ENCODE measurements at places on chromosomes 16 and 17. TPM values are rescaled to one million over a fixed set of nuclear protein-coding genes. Genes with fewer than 3 reads are reported as not detected.
A peak's percentile ranks its signal among the peaks of the same experiment; 100 is the strongest.

- peak overlapping the region; percentile 95 for H3K27ac ChIP-seq
- no peaks in the 10 kb centered on the region for H3K27me3 ChIP-seq
- DNase-seq: no peak
- H3K36me3 ChIP-seq: peaks cover 75% of the 10 kb centered on the region
- peak overlapping the region; percentile 49 for H3K4me3 ChIP-seq
- peaks cover 69% of the 10 kb centered on the region for H3K4me1 ChIP-seq
These were observed 29.6 kb downstream of the XPO6 start for GRCh38 chr16:28182183-28182582.

DNA sequence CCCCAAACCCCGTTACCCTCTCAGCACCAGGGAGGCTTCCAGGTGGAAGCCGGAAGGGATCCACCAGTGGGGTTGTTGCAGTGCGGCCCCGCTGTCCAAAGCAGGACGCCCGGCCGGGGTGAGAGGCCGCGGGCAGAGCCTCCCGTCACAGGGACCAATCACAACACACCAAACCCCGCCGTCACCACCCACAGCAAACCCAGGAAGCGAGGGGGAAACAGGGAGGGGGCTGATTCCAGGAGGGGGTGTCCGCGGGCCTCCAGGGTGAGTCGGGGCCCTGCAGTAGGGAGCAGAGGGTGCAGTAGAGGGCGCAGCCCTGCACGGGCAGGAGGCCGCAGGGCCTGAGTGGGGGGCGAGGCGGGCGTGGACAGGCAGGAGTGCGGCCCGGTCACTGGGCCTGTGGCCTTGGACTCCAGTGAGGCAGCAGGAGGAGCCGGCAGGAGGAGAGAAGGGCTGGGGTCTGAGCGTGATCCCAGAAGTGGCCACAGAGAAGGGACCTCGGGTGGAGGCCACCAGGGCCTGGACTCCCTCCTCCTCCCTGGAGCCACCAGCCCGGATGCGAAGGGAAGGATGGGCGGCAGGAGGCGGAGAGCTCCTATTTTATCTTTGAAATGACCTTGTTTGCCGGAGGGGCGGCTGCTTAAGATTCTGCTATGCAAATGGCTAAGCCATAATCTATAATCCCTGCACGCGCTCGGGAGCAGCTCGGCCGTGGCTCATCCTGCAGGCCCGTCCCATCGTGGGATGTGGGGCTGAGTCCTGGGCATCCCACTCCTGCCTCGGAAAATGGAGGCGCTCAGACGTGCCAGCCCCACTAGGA is 41.5 kb downstream of the ZFPM1 start:
- no peaks in the 10 kb centered on the region for H3K4me1 ChIP-seq
- H3K27me3 ChIP-seq: no peaks in the 10 kb centered on the region
- H3K4me3 ChIP-seq: no peak overlapping the region
- H3K36me3 ChIP-seq: no peaks in the 10 kb centered on the region
- DNase-seq: no peak

DNA sequence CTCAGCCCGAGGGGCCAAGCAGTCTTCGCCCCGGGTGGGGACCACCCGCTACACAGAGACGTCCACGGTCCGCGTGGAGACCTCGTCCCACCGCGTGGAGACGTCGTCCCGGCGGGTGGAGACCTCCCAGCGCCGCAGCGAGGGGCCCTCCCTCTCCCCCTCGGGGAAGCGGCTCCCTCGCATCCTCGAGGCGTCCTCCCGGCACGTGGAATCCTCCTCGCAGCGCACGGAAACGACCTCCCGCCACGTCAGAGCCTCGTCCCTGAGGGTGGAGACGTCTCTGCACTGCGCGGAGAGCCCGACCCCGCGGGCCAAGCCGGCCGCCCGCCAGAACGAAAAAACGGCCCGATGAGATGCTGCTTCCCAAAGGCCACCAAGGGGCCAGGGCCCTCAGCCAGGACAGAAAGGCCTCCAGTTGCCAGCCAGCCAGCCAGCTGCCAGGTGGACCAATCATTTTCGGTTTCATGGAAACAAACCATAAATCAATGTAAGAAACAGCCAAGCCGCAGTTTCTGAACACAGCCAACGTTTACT is 424 bp downstream of the C17orf100 start:
- peaks cover 25% of the 10 kb centered on the region for H3K27me3 ChIP-seq
- peaks cover 30% of the 10 kb centered on the region for H3K36me3 ChIP-seq
- no peak for DNase-seq
- no peak overlapping the region for H3K27ac ChIP-seq
- H3K4me1 ChIP-seq: peaks cover 49% of the 10 kb centered on the region
- H3K4me3 ChIP-seq: peak overlapping the region; percentile 45

- peak; percentile 46 for DNase-seq
- H3K27ac ChIP-seq: no peak within 1 kb of the TSS
- peaks cover 2% of the 10 kb centered on the region for H3K4me1 ChIP-seq
These were observed at the start of gene WNT3 for GRCh38 chr17:46818316-46818928. WNT3 (minus strand) TSS chr17:46818692; CDS start chr17:46818597, 95 bp downstream.

- no peaks in the 10 kb centered on the region for H3K4me1 ChIP-seq
- no peak overlapping the region for H3K4me3 ChIP-seq
- H3K27ac ChIP-seq: no peak overlapping the region
- H3K27me3 ChIP-seq: peaks cover 5% of the 10 kb centered on the region
These were observed 68.6 kb downstream of the SDK2 start for GRCh38 chr17:73575470-73576221.

GRCh38 chr16:19822533-19822932 is 62.1 kb downstream of the GPRC5B start:
- H3K27ac ChIP-seq: no peak overlapping the region
- no peaks in the 10 kb centered on the region for H3K36me3 ChIP-seq
- no peak overlapping the region for H3K4me3 ChIP-seq
- no peak for DNase-seq
- H3K4me1 ChIP-seq: no peaks in the 10 kb centered on the region

The CDK3 gene
- total RNA-seq: 7.4 TPM

- no peaks in the 10 kb centered on the region for H3K36me3 ChIP-seq
- peaks cover 11% of the 10 kb centered on the region for H3K27me3 ChIP-seq
- no peak overlapping the region for H3K4me3 ChIP-seq
- H3K4me1 ChIP-seq: peaks cover 8% of the 10 kb centered on the region
These were observed 3.4 kb upstream of the RASD1 start for GRCh38 chr17:17499402-17500145.

The KRTAP9-7 gene
- not detected for total RNA-seq

DNA sequence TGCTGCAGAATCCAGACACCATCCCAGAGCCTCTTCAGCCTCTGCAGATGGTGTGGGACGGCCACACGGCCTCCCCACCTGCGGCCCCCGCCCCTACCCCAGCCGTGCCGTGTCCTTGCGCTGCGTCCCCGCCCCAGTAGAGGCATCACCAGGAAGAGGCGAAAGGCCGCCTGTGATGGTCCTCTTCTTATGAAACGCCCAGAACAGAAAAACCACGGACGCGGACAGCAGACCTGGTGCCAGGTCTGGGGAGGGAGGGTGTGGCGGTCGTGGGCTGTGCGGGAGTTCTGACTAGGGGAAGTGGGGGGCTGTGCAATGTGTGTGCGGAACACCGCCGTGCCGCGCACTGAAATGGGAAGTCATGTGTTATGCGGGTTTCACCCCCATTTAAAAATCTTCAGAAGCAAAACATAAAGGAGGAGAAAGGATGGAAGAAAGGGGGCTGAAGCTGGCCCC is 25.5 kb downstream of the ACSF3 start:
- no peak for DNase-seq
- peaks cover 68% of the 10 kb centered on the region for H3K36me3 ChIP-seq
- no peaks in the 10 kb centered on the region for H3K27me3 ChIP-seq
- no peak overlapping the region for H3K4me3 ChIP-seq
- H3K27ac ChIP-seq: no peak overlapping the region
- H3K4me1 ChIP-seq: peaks cover 26% of the 10 kb centered on the region

The ABCC12 gene
- not detected for total RNA-seq

DNA sequence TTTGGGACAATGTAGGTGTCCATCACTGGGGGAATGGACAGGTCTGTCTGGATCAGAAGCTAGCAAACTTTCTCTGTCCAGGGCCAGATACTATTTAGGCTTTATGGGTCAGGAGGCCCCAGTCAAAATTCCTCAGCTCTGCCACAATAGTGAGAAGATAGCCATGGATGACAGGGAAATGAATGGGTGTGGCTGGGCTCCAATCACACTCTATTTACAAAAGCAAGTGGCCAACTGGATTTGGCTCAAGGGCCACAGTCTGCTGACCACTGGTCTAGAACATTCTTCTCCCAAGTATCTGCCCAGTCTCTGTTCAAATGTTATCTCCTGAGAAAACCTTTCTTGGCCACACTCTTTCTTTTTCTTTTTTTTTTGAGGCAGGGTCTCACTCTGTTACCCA is 339.9 kb downstream of the SOX9 start:
- no peak overlapping the region for H3K27ac ChIP-seq
- no peak for DNase-seq
- no peaks in the 10 kb centered on the region for H3K36me3 ChIP-seq

DNA sequence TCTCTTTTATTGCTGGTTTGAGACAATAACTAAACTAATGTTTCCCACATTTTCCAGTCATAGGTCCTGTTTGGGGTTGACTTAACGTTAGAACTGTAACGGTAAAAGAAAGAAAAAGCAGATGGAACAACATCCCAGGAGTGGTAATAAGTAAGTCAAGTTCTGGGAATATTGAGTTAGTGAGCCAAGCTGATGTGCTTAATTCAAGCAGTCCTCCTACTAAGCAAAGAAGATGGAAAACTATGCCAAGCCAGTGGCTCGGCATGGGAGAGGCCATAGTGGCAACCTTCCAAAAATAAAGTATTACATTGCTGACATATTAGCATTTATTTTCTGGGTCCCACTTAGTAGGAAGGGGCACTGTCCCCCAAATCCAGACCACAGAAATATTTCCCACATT is 161.7 kb upstream of the CDH5 start:
- DNase-seq: no peak
- H3K27ac ChIP-seq: no peak overlapping the region
- no peaks in the 10 kb centered on the region for H3K36me3 ChIP-seq
- H3K27me3 ChIP-seq: no peaks in the 10 kb centered on the region
- no peak overlapping the region for H3K4me3 ChIP-seq
- no peaks in the 10 kb centered on the region for H3K4me1 ChIP-seq

DNA sequence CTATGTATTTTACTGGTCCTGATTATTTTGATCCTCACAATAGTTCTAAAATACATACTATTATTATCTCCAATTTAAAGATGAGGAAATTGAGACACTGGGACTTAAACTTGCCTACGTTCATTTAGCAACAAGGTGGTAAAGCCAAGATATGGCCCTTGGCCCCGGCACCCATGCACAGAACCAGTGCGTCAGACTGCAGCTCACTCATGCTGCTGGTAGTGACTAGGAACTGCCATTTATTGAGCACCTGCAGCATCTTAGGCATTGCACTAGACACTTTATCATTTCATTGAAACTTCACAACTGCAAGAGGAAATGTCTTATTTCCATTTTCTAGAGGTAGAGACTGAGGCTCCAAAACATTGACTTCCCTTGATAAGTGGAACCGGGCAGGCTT is 93.3 kb downstream of the RAB11FIP4 start:
- H3K36me3 ChIP-seq: no peaks in the 10 kb centered on the region
- peaks cover 18% of the 10 kb centered on the region for H3K4me1 ChIP-seq
- H3K27me3 ChIP-seq: no peaks in the 10 kb centered on the region
- no peak overlapping the region for H3K4me3 ChIP-seq
- no peak overlapping the region for H3K27ac ChIP-seq
- DNase-seq: no peak

DNA sequence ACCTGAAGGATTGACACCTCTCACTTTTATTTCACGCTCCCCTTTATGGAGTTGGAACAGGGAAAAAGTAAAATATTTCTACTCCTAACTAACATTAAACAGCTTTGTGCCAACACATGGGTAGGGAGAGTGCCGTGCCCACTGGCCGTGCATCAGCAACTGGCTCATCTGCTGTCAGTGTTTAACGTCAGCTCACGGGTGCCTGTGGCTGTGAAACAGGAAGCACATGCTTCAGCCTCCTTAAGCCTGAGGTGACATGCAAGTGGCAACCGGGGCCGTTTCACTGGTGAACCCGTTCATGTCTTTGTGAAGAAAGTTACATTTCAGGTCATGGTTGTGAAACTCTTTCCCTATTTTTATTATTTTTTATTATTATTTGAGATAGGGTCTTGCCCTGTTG is 3.2 kb downstream of the SPG7 start:
- H3K27ac ChIP-seq: no peak overlapping the region
- no peaks in the 10 kb centered on the region for H3K27me3 ChIP-seq
- H3K4me3 ChIP-seq: peak overlapping the region; percentile 21
- DNase-seq: no peak
- peaks cover 20% of the 10 kb centered on the region for H3K36me3 ChIP-seq

DNA sequence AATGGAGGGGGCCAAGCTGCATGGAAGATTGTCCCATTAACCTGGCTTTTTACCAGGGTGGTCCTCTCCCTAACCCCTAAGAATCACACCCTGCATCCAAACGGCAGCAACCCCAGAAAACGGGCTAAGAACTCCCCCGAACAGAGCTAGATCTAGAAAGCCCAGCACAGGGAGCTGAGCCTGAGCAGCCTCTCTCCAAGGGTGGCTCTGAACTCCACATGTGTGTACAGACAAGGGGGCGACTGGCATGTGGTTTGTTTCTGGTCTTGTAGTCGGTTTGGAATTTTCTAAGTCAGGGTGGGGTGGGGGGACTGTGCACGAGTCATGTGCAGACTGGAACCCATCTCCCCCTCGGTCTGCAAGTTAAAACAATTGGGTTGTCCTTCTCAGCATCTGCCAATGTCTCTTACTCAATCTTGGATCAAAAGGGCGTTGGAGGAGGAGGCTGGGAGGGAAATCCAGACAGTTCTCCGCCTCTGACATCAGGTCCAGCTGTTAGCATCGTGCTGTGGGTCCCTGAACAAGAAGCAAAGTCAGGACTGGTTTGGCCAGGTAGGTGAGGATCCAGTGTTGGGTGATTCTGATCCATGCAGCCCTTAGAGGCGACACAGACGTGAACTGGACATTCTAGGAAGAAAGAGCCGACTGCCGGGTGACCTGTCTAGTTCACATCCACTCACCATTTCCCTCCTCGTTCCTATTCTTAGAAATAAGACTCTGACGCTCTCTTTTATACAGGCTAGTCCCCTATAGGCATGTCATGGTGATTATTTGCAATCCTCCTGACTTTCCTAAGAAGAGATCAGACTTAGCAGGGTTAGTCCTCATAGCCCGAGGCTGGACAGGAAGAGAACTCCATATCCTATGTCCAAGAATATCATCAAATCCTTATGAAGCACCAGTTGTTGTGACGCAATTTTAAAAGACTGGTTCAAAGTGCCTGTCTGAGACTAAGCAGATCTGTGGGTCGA is 381.8 kb downstream of the SOX9 start:
- H3K27ac ChIP-seq: no peak overlapping the region
- H3K36me3 ChIP-seq: no peaks in the 10 kb centered on the region
- H3K4me3 ChIP-seq: no peak overlapping the region
- H3K4me1 ChIP-seq: no peaks in the 10 kb centered on the region
- H3K27me3 ChIP-seq: no peaks in the 10 kb centered on the region

The C16orf54 gene
- total RNA-seq: 18.0 TPM

DNA sequence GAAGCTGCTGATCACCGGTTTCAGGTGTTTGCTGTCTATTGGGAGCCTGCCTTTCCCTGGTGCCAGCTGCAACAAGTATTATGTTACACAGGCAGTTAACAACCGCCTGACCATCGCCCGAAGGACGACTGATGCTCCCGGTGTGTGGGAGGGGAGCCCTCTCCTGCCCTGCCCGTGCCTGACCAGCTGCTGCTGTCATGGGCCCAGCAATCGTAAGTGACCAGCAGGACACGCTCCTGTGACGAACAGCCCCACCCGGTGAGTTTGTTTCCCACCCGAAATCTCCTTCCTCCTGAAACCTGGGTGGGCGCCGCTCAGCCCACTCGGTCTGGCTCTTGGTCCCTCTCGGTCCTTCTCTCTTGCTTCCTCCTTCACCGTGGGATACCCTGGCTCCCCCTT is 17.9 kb upstream of the UBE2I start:
- peaks cover 22% of the 10 kb centered on the region for H3K27me3 ChIP-seq
- H3K27ac ChIP-seq: no peak overlapping the region
- no peaks in the 10 kb centered on the region for H3K4me1 ChIP-seq
- H3K36me3 ChIP-seq: no peaks in the 10 kb centered on the region

GRCh38 chr17:12257176-12257575 is 236.5 kb downstream of the MAP2K4 start:
- no peaks in the 10 kb centered on the region for H3K36me3 ChIP-seq
- H3K27me3 ChIP-seq: no peaks in the 10 kb centered on the region
